NCI-H1930 (cell line): ENCODE measurements at places on chromosomes 3 and 15.

GRCh38 chr3:35817216-35817615 is 177.9 kb downstream of the ARPP21 start:
- DNase-seq, result no peak

DNA sequence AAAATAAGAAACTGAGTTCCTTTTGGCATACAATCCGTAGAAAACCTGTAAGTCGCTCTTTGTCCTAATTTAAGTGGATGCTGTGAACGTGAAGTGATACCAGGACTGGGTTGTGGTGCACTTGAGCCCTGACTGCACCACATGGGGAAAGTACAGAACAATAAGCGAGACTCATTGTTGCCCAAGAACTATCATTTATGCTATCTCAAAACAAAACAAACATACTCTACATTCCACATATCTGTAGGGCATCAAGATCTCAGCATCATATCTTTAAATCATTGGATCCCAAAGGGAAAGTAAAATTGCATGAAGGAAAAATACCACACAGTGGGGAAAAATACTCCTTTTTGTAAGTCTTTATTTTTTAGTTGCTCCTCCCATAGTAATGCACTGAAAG is 580.3 kb downstream of the MECOM start:
- no peak for DNase-seq

DNA sequence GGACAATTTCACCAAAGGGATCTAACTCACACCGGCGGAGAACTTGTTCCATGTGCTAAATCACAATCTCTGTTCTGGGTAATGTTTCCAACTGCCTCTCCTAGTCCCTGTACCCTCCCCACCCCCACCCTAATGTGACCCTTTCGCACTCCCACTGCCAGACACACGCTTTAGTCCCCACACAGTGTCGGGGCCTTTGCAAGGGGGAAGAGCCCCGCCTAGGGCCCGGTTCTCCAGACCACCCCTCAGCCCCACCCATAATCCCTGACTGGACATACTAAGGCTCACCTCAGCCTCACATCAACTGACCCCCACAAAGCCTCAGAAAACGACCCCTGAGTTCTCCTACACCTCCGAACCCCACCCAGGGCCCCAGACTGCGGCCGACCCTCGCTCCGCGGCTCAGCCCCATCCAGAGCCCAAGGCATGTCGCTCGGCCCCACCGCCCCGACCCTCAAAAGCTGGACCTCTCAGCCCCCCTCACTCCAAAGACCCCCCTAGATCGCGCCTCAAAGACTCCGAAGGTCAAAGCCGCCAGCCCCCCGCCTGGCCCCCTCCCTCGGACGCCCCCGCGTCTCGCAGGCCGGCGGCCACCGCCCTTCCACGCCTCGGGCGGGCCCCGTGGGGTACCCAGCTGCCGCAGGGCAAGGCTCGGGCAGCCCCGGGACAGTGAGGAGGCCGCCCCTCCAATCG is 72.0 kb upstream of the MAP4 start:
- no peak for DNase-seq

- no peak for DNase-seq
Observed at GRCh38 chr3:49568965-49569364, 14.7 kb downstream of the BSN start.

GRCh38 chr3:195256639-195257453 is 14.1 kb downstream of the XXYLT1 start:
- DNase-seq, result no peak

GRCh38 chr15:26023231-26023630 is 160.1 kb upstream of the ATP10A start:
- no peak for DNase-seq

- DNase-seq, result no peak
Observed at GRCh38 chr3:71461114-71461513, 122.4 kb downstream of the FOXP1 start.

GRCh38 chr15:58910456-58910855 is 23.0 kb downstream of the SLTM start:
- DNase-seq, result no peak

DNA sequence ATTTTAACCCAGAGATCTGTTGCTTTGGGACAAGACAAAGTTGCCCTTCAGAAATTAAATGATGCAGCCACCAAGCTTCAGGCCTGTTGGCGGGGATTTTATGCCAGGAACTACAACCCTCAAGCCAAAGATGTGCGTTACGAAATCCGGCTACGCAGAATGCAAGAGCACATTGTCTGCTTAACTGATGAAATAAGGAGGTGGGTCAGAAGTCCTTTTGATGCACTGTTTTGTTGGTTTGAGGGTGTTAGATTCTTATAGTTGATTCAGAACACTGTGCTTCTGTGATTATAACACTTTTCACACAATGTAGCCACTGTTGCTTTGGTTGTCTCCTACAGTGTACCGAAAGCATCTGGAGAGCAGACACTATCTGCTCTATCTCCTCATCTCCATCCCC is 20.8 kb upstream of the NXPE3 start:
- no peak for DNase-seq

- DNase-seq, result no peak
Observed at GRCh38 chr15:72229076-72229946, 1.7 kb downstream of the PKM start.

DNA sequence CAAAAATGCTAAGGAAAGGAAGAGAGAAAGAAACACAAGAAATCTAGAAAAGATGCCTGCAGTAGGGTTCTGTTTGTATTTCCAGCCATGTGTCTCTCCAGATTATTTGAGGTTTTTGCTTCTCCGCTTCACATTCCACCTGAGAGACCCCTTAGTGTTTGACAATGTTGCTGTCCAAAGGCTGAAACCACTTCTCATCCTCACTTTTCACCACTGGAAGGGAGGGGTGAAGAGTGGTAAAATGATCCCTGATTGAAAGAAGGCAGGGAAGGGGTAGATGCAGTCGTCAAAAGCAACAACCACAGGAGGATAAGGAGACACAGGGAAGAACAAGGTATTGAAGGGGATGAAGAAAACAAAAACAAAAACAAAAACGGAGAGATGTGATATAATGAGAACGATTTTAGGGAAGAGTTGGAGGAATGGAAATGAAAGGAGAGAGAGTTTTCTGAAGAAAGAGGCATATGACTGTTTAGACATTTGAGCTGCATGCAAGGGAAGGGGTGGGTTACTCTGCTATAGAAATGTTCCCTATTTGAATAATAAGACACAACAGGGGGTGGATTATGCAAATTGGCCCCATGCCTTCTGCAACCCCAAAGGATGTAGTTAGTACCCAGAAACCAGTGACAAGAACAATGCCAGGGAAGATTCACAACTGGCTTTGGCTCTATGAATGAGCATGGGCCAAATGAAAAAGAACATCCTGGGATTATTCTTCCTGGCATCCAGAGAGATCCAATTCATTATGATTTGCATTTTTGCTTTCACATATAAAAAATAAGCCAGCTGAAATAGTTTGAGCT is 235.9 kb downstream of the GAP43 start:
- DNase-seq, result no peak

DNA sequence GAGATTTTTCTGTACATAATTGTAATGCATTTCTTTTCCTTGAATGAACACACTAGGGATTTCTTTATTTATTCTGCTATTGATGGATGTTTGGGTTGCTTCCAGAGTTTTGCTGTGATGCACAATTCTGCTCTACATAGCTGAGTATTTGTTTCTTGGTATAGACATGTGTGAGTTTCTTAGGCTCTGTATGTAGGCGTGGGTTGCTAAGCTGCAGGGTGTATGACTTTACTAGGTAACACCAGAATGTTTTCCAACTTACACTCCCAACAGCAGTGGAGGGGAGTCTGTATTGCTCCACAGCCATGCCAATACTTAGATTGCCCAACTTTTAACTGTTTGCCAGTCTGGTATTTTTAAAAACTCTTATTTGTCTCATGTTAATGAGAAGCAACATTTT is 155.5 kb upstream of the TNIK start:
- DNase-seq, result no peak

DNA sequence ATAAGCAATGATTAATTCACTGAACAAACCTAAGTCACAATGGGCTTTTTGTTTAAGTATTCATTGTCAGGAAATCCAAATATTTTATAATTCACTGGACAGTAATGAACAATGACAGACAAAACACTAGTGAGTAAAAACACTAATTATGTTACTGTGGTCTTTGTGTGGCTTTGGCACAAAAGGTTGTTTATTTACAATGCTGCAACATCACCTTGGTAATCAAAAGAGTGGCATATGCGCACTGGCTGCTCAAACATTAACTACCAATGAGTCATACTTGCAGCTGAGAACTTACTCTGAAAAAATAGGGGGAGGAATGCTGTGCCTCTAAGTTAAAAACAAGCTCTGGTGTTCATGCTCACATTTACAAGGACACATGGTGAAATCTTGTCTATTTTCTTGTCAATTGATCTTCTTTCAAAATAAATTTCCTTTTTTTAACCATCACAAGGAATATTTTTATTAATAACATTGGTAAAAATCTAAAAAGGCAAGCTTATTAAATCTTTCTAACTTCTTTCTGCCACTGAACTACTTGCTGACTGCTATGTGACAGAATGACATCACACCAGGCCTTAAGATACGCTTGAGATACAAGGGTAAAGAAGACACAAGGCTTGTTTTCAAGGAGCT is 85.2 kb upstream of the PPIB start:
- DNase-seq, result peak; percentile 50

- no peak for DNase-seq
Observed at GRCh38 chr3:144407335-144407734, 435.7 kb downstream of the DIPK2A start.

- no peak for DNase-seq
Observed at GRCh38 chr3:66312039-66312438, 91.2 kb downstream of the SLC25A26 start.

DNA sequence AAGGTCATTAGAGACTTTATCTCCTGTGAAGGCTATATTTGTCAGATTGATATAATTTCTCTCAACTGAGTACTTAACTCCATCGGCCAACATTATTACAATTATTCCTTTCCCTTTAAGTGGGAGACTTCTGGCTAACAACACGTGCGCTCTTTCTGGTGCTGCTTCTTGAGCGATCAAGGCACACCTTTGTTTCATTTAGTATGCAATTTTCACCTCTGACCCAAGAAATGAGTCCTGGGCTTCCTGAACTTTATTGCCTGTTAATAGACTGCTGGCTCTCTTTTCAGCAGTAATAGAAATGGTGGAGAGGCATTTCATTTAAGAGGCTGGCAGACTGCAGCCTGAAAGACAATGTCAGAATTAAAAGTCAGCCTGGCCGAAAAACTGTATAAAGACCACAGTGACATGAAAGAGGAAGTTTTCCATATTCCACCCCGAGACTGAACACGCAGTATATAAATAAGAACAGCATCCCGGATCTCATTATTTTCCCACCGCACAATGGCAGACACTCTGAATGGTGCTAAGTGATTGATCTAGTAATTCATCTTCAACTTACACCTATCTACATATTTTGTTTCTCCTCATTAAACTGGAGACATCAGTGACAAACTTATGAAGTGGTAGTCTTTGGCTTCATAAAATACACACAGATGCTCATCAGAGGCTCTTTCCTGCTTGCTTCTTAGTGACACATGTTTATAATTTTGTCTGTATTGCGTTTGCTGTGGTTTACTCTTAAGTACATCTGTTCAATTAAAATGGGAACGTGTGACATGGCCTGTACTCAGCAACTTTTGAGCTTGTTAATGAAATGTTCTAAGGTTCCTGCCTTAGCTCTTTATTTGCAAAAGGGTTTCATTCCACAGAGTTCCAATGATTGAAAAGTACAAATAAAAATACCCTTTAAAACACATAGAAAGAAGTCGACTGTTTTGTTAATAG is 299.9 kb downstream of the MECOM start:
- DNase-seq, result no peak

DNA sequence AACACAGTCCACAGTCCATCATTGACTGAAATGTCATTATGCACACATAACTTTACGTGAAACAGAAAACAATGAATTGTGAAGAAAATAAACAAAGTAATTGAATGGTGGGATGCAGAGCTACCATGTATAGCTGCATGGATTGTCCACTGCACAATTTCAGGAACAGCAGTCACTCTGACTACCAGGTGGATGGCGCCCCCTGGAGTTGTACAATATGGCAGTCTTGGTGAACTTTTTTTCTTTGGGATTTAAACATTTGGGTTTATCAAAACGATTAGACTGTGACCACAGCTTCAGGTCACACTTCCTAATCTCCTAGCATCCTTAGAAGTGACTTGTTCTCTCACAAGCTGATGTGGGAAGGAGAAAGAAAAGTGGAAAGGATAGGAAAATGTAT is 48.9 kb upstream of the TCF12 start:
- no peak for DNase-seq

- DNase-seq, result no peak
Observed at GRCh38 chr3:142604940-142605339, 8.7 kb downstream of the PLS1 start.

- DNase-seq, result no peak
Observed at GRCh38 chr3:8450618-8451017, 51.0 kb upstream of the LMCD1 start.

DNA sequence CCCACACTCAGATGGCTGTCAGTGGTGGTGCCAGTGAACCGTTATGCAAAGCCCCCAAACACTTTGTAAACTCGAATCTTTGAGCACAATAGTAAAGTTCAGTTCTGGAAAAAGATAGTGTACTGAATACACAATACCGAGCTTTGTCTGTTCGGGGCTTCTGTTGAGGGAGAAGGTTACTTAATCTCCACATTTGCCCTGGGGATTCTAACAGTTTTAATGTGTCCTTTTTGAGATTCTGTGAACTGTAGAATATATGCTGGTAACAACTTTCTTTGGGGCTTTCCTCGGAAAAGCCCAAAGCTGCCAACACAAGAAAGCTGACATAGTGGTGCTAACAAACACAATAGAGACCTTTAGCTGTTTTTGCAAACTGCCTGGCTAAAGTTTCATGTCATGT is 686.5 kb downstream of the ROBO1 start:
- DNase-seq, result no peak

DNA sequence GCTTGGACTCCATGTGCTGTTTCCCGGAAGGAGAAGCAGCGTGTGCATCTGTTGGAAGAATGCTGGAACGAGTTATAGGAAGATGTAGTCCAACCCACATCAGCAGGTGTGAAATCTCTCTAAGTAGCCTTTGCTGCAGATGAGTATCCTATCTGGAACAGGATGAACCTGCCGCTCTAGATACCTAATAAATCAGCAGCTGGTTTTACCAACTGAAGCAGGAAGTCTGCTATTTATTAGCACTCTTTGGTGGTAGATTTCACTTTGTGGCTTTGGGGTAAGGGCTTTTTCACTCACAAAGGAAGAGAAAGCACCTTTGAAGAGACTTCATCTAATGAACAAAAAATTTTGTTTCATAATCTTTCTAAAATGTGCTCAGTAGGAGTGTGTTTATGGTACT is 66.4 kb downstream of the DCUN1D1 start:
- no peak for DNase-seq

DNA sequence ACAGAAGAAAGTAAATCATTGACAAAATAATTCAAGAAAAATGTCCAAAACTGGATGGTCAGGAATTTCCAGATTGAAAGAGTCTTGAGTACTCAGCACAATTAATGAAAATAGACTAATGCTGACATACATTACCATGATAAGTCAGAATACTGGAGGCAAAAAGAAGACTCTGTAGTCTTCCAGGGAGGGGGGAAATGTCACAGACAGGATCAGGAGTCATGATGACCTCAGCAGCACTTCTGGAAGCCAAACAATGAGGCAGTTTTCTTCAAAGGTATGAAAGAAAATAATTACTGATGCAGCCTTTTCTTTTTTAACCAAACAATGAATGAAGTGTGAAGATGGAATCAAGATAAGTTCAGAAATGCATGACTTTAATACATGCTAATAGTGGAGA is 30.1 kb upstream of the SLC22A13 start:
- no peak for DNase-seq

- no peak for DNase-seq
Observed at GRCh38 chr3:52490939-52491526, 4.1 kb upstream of the STAB1 start.

- no peak for DNase-seq
Observed at GRCh38 chr3:149701977-149702350, 44.1 kb upstream of the WWTR1 start.

GRCh38 chr15:49154799-49155109 is 645 bp downstream of the COPS2 start:
- no peak for DNase-seq
